ENCODE measurements at places on chromosomes 16 and 17.
A peak's percentile ranks its signal among the peaks of the same experiment; 100 is the strongest.

DNA sequence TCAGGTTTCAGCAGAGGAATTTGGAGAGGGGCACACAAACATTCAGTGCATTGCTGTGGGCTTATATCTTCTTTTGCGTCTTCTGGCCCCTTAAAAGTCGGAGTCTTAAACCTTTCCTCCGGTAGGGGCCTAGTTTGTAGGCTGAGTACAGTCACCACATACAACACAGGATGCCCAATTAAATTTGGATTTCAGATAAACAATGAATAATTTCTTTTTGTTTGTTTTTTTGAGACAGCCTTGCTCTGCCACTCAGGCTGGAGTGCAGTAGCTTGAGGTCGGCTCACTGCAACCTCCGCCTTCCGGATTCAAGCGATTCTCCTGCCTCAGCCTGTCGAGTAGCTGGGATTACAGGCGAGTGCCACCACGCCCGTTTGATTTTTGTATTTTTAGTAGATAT, 26.7 kb upstream of the ADORA2B start:
- DNase-seq: no peak

- DNase-seq: no peak
These were observed 39.6 kb upstream of the PSMD7 start for GRCh38 chr16:74257061-74257460.

DNA sequence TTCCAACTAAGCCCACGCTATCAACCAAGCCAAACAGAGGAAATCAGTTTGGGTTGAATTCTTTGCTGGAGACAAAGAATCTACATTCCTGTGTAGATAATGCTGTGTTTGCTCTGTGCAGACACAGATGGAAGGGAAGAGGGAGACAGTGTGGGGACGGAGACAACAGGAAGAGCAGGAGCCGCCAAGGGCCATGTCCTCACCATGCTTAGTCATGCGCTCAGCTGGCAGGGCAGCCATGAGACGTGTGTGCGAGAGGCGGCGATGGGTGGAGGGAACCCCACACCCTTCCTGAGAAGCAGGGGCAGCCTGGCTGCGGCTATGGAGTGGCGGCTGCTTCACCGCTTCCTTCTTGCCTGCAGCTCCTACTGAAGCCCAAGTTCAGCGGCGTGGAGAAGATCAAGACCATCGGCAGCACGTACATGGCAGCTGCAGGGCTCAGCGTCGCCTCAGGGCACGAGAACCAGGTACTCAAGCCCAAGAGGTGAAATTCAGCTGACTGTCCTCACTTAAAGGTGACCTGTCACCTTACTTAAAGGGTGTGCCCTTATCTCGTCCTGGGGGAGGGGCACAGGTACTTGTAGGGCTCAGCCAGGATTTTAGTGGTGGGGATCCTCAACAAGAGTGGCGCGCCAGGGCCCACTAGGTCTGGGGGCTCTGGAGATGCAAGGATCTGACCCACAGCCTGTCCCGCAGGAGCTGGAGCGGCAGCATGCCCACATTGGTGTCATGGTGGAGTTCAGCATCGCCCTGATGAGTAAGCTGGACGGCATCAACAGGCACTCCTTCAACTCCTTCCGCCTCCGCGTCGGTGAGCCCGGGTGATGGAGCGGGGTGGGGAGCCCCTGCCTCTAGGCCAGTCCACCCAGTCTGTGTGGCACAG, 47.5 kb downstream of the ADCY7 start:
- peak; percentile 79 for DNase-seq

- no peak for DNase-seq
These were observed 38.9 kb upstream of the METTL9 start for GRCh38 chr16:21560462-21560861.

GRCh38 chr16:86635176-86635876, 57.0 kb downstream of the FOXL1 start:
- no peak for DNase-seq

DNA sequence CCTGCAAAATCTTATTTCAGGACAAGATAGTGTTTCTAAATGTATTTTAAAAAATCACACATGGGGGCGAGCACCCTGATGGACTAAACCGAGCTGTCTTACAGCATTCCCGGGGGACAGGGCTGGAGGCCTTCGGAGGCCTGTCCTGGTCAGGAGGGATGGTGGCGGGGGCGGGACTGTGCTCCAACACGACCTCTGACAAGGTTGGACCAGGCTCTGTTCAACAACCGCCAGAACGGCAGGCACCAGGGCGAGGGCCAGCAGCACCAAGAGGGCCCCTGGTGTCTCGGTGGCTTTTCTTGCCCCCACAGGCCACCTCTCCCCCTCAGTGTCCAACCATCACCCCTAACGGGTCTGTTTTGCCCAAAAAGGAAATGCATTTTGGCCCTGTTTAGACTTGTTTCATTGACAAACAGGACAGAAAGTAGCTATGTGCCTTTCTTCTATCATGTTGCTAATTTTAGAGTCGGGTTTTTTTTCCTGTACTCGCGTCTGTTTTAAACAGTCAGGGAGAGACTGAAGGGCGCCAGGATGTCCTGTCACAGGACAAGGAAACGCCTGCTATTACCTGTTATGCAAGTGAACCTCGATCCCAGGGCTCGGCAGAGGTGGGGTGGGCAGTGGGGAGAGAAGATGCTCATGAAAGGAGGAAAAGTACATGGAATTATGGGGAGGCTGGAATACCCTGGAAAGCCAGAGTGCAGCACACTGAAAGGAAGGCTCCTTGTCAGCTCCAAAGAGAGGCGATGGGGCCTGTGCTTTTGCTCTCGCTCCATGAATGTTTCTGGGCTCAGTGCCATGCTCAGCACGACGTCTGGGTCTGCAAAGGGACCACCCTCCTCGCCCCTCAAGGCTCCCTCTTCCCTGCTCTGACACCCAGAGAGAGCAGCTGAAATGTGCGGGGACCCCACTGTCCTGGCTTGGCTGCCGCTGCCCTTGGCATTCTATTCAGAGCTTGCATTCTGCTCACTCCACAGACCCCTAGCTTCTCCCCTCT, 11.9 kb downstream of the TMEM204 start:
- no peak for DNase-seq

DNA sequence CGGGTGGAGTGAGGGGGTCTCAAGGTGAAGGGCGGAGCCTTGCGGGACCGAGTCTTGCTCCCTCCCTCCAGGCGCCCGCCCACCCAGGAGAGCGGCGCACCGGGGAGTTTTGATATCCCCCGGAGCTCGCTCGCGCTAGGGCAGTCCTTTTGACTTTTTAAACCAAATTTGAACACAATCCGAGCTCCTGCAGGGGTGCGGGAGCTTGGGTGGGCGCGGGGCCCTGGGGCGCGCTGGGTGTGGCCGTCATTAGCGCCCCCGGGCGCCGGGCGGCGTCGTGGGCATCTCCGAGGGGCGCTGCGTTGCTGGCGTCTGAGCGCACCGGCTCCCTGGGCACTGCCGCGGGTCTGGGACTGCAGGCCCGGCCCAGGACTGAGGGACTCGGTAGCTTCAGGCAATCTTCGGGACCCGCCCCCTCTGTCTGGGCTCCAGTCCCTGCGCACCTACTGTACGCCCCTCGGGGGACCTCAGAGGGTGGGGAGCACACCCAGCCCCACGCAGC, 10.9 kb downstream of the MAF start:
- DNase-seq: no peak

DNA sequence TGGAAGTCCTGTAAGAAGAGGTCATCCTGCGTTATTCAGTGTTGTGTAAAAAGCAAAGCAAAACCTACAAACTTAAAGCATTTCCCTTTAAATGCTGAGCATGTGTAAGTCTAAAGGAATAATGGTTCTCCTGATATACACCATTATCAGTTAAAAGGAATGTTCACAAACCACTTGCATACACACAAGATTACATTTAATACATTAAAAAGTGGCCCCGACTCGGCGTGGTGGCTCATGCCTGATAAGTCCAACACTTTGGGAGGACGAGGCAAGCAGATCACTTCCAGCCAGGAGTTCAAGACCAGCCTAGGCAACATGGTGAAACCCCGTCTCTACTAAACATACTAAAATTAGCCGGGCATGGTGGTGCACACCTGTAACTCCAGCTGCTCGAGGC, 30.5 kb downstream of the CPPED1 start:
- DNase-seq: no peak

- DNase-seq: no peak
These were observed 699 bp upstream of the MAP1LC3B start for GRCh38 chr16:87391324-87391949.

DNA sequence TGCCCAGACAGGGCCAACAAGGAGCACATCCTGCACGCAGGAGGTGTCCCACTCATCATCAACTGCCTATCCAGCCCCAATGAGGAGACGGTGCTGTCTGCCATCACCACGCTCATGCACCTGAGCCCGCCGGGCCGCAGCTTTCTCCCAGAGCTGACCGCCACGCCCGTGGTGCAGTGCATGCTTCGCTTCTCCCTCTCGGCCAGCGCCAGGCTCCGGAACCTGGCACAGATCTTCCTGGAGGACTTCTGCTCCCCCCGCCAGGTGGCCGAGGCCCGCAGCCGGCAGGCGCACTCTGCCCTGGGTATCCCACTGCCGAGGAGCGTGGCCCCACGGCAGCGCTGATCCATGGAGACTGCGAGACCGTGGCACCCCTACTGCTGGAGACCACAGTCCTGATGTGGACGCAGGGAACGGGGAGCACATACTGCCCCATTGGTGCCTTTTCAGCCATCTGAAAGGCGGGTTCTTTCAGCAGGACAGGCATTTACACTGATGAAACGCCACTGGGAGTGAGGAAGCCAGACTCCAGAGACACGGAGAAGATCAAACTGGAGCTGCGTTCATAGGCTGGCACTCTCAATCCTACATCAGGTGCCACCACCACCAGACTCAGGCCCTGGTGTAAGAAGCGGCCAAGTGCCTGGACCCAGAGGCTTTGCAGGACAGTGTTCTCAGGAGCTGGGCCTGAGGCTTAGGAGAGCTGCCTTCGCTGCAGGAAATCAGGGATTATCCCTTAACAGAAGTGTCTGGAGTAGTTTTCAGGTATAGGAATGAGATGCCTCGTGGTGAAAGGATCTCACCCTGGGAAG, 2.6 kb downstream of the NT5C start:
- no peak for DNase-seq

DNA sequence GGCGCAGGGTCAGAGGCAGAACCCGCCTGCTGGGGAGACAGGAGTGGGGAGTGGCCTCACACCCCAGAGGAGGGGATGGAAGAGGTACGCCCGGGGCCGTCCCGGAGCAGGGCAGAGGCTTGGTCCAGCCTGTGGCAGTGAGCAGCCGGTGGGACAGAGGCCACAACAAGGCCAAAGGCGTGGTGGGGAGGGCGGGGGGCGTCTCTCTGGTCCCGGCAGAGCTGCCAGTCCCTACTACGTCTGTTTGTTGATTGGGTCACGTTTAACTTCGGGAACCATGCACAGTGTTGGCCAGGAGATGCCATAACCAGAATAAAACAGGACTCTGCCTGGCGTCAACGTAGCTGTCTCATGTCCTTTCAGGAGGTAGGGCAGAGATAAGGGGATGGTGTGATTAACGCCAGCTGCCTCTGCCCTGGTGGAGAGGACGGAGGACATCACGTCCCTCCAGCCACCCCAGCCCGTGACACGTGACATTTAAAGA, 192.8 kb downstream of the BANP start:
- no peak for DNase-seq

DNA sequence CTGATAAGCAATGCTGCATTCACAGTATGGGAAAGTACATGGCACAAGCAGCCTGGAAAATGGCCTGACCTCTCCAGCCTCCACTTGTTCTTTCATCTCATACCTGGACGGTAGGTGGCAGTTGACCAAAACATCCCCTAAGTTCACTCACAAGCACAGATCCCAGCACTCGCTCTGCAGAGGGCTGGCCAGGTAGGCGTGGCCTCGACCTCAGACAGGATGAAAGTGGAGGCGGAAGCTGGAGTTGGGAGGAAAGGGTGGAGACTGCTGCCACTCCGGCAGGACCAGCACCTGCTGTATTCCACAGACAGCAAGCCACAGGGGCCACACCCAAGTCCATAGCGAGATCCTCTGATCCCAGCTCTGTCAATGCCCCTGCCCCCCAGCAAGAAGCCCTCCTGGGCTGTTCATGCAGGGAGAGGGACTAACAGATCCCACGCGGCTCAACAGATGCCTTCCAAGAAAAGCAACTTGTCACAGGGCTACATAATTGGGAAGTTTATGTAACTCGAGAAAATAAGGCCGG, 31.3 kb downstream of the ZCCHC14 start:
- peak; percentile 28 for DNase-seq

- DNase-seq: peak; percentile 53
These were observed 468.1 kb downstream of the SOX9 start for GRCh38 chr17:72588961-72589360.

- no peak for DNase-seq
These were observed 12.1 kb downstream of the HS3ST3A1 start for GRCh38 chr17:13589658-13590057.

DNA sequence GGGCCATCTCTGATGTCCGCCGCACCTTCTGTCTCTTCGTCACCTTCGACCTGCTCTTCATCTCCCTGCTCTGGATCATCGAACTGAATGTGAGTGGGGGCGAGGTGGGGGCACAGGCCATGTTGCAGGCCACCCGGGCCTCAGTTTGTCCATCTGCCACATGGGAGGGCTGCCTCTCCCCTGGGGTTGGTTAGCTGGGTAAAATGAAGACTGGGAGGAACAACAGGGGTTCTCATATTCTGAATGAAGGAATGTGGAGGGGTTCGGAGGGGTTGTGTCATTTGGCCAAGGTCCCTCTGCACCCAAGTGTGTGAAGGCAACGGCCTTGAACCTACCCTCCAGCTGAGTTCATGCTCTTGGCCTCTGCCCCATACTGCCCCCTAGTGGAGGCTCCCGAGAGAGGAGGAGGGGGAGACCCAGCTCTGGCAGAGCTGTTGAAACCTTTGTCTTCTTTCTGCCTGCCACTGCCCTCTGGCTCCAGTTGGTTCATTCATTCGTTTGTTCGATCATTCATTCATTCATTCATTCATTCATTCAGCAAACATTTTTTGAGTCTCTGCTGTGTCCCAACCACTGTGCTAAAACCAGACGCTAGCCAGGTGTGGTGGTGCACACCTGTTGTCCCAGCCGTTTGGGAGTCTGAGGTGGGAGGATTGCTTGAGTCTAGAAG, 11.4 kb upstream of the TCAP start:
- peak; percentile 85 for DNase-seq

- no peak for DNase-seq
These were observed 3.2 kb downstream of the TPSG1 start for GRCh38 chr16:1221628-1222552.

GRCh38 chr16:65497571-65497970, 375.7 kb upstream of the CDH11 start:
- no peak for DNase-seq

DNA sequence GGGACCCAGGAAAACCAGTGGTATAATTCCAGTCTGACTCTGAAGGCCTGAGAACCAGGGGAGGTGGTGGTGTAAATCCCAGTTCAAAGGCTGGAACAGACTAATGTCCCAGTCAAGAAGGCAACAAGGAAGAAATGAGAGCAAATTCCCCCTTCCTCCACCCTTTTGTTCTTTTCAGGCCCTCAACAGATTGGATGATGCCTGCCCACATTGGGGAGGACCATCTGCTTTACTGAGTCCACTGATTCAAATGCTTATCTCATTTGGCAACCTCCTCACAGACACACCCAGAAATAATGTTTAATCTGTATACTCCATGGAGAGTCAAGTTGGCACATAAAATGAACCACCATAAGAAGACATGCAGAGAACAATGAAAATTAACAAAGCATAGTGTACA, 61.9 kb upstream of the CRYM start:
- DNase-seq: no peak

DNA sequence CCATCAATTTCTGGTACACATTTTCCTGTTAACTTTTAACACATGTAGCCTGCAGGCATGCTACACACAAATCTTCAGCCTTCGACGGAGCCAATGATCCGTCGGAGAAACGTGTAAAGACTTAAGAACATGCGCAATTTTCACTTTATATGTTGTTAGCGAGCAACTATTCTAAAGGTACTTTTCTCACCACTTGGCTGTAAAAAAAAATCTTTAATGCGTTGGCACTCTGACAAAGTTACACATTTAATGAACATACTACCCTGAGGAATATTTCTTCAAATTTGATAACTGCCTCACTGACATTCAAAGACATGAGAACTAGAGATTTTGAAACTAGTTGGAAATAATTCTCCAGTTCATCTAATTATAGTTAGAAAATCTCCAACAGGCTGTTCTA, 507.5 kb upstream of the SALL1 start:
- DNase-seq: no peak
